ENCODE measurements at places on chromosomes 13 and 19. TPM values are rescaled to one million over a fixed set of nuclear protein-coding genes. Genes with fewer than 3 reads are reported as not detected.

MCOLN1 gene
- polyA plus RNA-seq, result 36.0 TPM

DNA sequence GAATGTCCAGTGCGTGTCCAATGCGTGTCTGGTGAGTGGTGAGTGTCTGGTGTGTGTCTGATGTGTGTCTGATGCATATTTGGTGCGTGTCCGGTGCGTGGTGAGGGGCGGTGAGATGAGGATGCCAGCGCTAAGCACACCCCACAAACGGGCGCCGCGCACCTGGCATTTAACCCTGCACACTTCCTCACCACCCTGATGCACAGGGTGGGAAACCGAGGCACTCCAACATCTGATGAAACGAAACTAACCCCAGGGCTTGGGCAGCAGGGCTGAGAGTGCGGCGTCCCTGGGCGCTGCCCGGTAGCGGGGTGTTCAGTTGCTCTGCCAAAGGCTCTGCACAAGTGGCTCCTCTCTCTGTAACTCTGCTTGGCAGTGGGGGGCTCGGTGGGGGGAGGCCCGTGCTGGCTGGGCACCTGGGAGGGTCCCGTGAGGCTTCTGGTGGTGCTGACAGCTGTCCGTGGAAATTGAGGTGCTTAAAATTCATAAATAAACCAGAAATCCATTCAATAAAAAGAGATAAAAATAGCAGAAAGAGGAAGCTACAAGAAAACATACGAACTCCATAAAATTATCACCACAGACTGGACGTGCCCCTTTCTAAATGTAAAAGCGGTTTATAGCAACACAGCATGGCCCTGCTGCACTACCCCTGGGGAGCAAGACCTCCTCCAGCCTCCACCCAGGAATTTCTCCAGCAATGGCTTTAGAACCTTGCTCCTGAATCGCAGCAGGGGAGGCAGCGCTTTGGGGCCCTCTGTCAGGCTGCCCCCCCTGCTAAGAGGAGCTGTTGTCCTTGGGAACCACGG, 76.0 kb downstream of the RASA3 start:
- no peak for DNase-seq

GRCh38 chr19:15934332-15935078, at the start of gene CYP4F11:
Gene CYP4F11 (minus strand): TSS chr19:15934529. CDS start chr19:15934408, 121 bp downstream.
- DNase-seq, result peak; percentile 93

DNA sequence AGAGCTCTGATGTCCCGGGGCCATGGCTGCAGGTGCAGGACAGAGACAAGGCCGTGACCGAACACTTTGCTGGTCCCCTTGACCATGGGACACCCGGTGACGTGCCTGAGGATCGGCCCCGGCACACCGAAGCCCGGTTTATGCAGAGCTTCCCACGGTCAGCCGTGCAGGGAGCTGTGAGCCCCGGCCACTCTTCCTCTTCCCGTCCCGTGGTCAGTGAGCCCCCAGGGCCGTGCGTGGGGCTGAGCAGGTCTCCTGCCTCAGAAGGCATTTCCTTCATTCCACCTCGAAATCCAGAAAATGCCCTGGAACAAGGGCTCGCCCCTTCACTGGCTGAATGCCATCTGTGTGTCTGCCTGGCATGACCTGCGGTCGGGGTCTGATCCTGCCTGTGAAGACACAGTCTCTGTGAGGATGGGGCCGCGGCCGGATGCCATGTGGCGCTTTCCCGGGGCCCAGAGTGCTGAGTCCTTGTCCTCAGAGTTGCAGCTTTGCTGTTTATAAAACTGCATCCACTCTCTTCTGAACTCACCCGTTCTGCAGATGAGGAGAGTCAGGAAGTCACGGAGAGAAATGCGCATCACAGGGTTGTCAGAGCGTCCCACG, 16.9 kb downstream of the MCF2L start:
- no peak for DNase-seq

- DNase-seq, result no peak
Measured at GRCh38 chr13:59441596-59442280, 722.0 kb downstream of the DIAPH3 start.

DNA sequence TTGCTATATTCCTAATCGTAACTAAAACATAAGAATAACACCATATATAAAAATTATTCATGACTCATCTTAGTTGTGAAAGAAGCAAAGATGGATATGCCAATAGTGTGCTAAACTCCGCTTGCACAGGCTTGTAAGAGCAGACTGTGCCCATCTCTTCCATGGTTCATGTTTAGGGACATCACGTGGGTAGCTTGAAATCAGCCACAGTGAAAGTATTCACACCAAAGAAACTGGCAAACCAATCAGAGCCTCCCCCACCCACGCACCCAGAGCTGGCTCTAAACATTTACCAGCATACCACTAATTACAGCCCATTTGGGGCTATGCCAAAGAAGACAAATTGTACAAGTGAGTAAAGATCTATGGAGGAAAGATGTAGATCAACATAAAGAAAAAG, 147.5 kb downstream of the DIAPH3 start:
- peak; percentile 35 for DNase-seq

Measured in keratinocyte (primary cell).